ENCODE measurements at places on chromosomes 4 and X.

DNA sequence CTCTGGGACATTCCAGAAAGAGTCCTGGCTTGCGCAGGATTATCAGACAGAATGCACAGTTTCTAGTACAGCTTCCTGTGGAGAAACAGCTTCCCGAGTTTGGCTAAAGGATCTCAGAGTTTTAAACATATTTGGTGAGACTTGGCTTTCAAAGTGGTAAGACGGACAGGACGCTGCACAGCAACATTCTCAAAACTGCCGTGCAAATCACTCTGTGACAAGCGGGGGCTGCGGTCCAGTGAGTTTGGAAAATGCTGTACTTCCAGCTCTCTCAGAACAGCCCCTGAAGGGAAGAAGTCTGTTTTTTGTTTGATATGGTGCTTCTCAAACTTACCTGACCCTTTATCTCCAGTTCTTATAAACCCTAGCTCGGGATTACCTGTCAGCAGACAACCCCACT lies 18.1 kb downstream of the LGI2 start:
- DNase-seq: no peak

GRCh38 chrX:69142788-69143469 lies 22.3 kb downstream of the PJA1 start:
- DNase-seq: no peak

DNA sequence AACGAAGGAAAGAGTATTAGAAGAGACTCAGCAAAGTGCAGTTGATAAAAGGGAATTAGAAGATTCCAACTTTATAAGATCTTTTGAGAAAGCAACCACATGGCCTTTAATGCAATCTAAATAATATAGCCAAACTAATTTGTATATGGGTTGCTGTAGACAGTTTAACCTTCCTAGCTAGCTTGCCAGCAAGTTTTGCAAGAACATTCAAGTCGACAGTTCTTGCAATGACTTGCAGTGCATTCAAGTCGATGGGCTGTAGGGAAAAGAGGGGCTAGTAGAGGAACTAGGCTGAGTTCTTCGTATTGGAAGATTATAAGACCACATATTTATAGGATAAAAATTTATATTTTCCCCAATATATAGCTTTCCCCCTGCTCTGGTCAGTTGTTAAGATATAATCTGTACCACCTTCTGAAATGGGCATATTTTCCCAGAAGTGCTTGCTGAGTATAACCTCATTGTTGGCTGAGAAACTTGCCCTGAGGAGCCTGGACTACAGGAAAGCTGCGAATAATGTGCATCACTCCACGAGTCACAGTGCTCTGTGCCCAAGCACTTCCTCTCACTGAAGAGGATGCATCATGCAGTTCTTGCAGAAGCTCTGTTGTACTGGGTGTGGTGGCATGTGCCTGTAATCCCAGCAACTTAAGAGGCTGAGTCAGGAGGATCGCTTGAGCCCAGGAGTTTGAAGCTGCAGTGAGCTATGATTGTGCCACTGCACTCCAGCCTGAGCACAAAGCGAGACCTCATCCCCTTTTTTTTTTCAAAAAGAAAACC lies 56.7 kb downstream of the DOCK11 start:
- DNase-seq: no peak

DNA sequence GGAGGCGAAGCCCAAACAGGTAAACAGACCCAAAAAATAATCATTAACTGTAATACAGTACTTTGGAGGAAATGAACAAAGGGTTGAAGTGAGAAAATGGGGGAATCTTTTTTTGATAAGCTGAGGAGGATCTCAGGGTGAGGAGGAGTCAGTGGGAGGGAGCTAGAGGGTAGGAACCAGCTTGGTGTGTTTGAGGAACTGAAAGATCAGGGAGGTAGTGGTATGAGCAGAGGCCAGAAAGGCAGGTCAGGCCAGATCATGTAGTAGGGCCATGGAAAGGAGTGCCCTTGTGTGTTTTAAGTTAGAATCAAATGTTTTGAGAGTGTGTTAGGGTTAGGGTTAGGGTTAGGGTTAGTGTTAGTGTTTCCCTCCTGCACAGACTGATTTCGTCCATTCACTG lies 48.8 kb downstream of the PPP2R2C start:
- DNase-seq: no peak

DNA sequence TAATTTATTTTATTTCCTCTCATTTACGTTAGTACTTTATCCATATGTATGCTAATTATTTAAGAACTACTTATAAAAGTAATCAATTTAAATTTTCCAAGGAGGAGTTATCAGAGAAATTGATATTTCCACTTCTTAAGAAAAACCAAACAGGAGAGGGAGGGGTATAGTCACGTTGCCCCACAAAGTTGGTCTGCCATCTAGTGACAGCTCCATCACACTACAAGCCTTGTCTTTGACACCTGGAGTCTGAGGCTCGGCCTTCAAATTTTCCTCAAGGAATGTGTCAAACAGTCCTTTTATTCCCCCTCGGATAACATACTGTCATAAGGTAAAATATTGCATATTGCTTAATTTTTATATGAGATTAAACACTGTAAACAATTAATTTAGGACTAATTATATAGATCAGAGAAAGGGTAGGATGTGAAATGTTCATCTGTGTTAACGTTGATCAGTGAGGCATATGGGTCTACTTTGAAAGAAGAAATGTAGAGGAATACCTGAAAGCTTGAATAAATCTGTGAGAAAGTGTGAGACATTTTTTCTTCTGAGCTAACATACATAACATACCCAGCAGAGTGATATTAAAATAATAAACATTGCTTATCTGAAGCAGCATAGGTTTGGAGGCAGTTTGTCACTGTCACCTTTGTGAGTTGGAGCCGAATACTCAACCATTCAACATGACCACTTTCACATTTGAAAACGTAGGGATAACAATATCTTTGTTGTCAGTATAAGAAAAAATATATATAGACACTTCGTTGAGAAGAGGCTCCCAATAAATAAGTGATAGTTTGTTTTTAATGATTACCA lies 114.4 kb downstream of the GLRA3 start:
- DNase-seq: no peak

GRCh38 chr4:76515975-76516843 lies 81.2 kb downstream of the SHROOM3 start:
- no peak for DNase-seq

GRCh38 chrX:126994032-126994600 lies 174.6 kb downstream of the PRR32 start:
- no peak for DNase-seq

- no peak for DNase-seq
Observed at GRCh38 chr4:31647786-31648185, 927.6 kb downstream of the PCDH7 start.

DNA sequence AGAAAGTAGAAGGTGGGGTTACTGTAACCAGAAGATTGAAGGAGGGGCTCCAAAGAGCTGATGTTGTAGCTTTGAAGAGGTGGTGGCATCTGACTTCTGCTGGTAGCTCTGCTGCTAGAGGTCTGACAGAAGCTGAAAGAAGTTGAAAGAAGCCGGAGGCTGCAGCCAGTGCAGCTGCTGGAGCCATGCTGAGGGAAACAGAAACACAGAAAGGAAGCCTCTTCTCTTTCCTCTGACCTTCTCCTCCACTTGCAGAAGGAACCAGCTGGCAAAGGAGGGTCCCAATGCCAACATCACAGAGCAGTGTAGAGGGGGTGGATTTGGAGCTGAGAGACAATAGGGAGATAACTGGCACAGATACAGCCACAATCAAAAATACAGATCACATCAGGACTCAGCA lies 89.3 kb upstream of the HHIP start:
- DNase-seq: no peak

DNA sequence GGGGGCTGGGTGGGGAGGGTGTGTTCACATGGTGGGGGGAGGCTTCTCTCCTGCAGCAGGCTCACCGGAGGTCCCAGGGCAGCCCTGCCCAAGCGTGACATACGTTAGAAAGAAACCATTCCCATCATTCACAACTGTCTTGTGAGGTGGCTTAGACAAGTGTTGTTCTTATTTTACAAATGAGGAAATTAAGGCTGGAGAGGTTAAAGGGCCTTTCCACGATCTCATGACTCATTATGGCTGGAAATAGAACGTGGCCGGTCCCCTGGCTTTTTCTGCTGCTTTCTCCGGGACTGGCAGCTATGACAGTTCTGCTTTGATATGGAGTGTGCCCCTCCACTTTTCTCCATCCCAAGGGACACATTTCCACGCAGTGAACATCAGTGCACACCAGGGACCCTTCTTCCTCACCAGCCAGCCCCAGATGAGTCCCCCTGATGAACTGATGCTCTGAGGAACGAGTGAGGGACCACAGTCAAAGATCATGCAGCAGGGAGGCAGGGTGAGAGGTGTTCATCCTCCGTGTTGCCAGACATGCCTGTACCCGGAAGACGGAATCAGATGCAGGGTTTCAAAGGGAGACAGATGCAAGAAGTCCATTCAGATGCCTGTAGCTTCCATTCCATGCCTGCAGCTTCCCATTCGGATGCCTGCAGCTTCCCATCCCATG lies 64.0 kb upstream of the ACSL1 start:
- no peak for DNase-seq

DNA sequence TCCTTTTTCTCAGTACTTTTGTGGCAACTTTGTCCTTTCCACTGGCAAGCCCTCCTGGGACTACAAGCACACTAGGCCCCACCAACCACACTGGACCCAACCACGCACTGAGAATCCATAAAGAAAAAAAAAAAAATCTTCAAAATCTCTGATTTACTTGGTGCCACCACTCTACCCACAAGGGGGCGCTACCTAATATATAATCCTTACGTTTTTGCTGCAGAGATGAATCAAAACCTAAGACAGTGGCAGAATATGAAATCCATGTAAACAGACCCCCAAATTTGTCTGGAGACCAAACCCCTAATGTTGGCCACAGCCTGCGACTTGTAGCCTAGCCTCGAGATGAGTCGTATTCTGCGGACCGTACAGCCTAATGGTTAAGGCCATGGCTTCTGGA lies 63.5 kb upstream of the ARHGAP36 start:
- no peak for DNase-seq

DNA sequence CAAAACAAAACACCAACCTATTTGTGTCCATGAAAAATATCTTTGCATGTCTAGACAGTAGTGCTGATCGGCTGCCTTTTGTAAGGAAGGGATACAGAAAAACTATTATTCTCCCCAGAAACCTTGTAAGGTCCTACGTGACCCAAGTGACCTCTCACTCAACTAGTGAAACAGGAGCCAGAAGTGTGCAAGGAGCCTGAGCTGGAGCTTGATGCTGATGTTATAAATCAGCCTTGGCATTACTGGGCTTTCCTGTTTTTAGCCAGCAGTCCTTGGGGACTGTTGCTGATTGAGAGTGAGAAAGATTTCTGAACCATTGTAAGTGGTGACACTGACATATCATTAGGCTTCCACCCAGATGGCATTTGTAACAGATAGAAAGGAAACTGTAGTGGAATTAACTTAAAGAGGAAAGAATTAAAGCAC lies 100.8 kb upstream of the LIMCH1 start:
- DNase-seq: peak; percentile 70

DNA sequence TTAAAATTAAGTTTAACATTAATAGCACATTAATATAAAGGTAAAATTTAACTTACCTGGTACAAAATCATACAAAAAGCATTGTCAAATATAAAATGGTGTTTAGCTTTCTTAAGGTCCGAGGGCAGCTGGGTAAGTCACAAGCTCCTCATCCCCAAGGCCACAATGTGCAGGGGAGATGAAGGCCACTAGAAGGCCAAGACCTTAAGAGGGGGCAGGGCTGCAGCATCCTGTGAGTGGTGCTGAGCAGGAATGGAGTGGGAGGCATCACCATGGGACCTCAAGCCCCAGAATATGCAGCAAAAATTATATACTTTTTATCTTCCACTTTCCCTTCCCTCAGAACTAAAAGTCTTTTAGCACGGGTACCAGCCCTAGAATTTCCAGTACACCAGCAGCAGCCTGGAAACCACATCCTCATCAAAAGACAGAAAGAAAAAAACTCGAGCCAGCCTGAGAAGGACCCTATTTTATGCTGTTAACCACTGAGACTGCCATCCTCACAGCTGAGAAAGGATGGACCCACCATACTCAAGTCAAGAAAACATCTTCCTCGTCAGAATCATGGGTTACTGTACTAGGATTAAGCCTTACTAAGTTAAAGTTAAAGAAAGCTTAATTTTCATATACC lies 13.0 kb upstream of the RHOXF2 start:
- no peak for DNase-seq

DNA sequence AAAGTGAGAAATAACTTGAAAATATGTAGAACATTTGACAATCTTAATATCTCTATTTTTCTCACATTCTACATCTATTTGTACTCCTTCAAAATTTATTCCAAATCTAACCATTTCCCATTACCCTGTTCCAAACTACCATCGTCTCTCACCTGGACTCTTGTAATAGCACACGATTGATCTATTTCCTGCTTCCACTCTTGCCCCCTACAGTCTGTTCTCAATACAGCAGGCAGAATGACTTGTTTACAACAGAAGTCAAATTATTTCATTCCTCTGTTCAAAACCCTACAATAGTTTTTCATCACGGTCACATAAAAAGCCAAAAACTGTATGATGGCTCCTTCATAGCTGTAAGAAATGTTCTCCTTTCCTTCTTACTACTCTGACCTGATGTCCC lies 21.1 kb upstream of the LUZP4 start:
- no peak for DNase-seq

- no peak for DNase-seq
Observed at GRCh38 chrX:154780968-154781367, 18.3 kb downstream of the DKC1 start.

DNA sequence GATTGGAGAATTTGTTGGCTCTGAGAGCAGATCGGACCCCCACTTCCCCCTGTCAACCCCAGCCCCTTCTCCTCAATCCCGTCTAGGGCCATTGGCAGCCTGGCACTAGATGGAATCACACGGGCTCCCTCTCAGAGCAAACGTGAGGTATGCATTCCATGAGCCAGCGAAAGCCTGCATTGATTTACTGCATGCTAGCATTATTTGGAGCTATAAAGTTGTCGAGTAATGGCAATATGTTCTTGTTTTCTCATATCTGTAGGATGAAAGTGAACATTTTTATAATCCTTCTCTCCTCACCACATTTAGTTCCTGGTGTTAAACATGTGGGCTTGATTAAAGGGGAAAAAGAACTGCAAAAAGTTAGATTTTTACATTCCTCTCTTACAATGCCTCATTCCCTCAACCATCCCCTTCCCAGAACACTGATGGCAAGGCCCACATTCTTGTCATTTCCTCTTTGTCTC lies 159.2 kb downstream of the SPRY1 start:
- DNase-seq: no peak

Measured in NCI-H524 treated with DMSO at 0.1 percent for 48 hours (cell line).